ENCODE measurements at places on chromosomes 1 and 21.
A peak's percentile ranks its signal among the peaks of the same experiment; 100 is the strongest.

- DNase-seq = no peak
Observed at GRCh38 chr1:21068937-21069336, 107.8 kb downstream of the EIF4G3 start.

- DNase-seq = no peak
Observed at GRCh38 chr21:38619992-38620479, 121.8 kb upstream of the ERG start.

DNA sequence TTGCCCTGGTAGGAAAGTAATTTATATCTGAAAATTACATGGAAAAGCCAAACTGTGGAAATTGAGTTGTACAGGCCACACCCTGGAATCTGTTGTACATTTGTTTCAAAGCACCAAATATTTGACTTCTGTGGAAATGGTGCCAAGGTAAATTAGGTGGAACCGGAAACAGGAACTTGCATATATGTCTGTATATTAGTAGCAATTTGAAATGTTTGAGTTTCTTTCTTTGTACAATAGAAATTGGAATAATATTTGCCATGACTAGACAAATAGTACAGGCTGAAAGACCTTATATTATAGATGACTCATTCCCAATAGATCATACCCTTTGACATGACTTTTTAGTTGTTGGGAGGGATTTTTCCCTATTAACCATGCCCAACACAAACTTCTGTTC lies 10.5 kb upstream of the TAF1A start:
- no peak for DNase-seq

DNA sequence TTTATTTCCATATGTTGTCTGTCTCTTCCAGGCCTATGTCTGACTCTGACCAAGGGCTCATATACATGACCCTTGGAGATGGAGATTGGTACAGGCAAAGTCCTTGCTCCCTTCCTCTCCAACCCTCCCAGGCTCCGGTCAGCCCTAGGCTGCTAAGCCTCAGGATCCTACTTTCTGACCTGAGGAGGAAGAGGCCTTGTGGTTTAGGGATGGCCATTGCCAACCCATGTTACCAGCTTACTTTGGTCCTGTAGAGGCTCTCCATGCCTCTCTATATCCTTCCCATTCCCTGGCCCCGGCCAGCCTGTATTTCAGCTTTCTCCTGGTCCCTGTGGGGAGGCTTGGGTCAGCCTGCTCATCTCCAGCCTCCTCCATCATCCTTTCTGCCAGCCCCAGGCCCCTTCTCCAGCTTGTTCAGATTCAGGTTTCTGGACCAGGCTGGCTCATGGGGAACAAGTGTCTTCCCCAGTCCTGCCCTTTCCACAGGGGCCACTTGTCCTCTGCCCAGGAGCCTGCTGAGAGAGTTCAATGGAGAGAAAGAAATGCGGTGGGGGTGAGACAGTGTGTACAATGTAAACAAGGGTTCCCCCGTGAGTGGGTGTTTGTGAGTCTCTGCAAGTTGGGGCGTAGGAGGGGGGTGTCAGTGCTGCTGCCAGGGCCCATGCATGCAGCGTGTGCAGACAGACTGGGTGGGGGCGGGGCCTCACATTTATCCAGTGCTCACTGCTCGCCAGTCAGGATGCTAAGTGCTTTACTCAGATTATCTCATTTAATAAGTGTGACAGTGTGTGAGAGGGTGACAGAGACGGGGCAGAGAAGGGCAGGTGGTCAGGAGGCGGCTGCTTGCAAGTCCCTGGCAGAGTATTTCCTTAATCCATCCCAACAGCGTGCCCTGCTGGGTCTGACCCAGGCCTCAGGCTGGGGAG lies 31.3 kb upstream of the FOXO6 start:
- no peak for DNase-seq

DNA sequence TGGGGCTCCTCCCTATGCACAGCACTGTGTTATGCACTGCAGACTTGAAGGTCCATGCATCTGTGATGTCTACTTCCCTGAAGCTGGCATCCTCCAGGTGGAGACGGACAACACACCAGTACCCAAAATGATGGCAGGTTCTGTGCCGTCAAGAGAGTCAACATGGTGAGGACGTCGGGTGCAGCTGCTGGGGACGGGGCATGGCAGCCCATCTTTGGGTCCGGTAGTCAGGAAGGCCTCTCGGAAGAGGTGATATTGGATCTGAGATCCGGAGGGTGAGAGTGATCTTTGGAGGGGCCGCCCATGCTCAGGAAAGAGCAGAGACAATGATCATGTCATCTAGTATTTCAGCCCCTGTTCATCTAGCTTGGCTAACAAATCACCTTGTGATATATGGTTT lies 104.1 kb downstream of the RIPK4 start:
- DNase-seq = no peak

- DNase-seq = peak; percentile 21
Observed at GRCh38 chr1:94917251-94917650, 9.7 kb downstream of the CNN3 start.

- DNase-seq = no peak
Observed at GRCh38 chr1:187504779-187505178, 676.0 kb downstream of the PLA2G4A start.

GRCh38 chr1:203557390-203557789 lies 63.4 kb downstream of the OPTC start:
- DNase-seq = peak; percentile 86

- no peak for DNase-seq
Observed at GRCh38 chr1:161160671-161161145, 1.4 kb downstream of the USP21 start.

GRCh38 chr1:160546942-160547341 lies 23.9 kb upstream of the SLAMF6 start:
- no peak for DNase-seq

GRCh38 chr1:53697721-53698383 lies 41.1 kb downstream of the GLIS1 start:
- DNase-seq = peak; percentile 20

- DNase-seq = no peak
Observed at GRCh38 chr1:230584660-230585059, 57.6 kb upstream of the COG2 start.

DNA sequence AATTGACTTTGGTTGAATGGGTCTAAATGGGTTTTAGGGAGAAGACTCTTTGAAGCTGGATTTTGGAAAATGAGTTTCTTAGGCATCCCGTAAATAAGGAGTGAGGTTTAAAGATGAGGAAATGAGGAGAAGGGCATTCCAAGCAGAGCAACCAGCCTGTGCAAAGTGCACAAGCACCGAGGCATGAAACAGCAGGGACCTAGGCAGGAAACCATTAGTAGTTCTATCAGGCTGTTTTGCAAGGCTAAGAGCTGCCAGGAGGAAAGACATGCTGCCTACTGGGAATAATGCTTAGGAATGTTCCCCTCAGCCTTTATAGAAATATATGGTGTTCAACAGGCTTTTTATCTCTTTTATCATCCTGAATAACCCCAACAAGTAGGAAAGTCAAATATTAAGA lies 153.1 kb upstream of the FGGY start:
- DNase-seq = peak; percentile 52

DNA sequence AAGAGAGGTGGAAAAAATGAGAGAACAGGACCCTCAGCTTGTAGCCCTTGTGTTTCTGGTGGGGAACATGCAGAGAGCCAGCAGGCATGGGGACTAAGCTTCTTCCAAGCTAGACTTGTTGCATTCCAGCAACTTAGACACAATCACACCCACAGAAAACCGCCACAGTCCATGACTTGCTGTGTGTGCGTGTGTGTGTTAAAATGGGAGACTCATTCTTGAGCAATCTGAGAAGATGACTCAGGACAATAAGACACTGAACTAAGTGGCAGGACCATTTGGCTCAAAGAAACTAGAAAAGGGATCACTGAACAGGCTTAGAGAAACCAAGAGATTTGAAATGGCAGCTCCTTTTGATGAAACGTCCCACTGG lies 78.0 kb downstream of the HLX start:
- peak; percentile 95 for DNase-seq

GRCh38 chr1:175268720-175269119 lies 76.1 kb upstream of the KIAA0040 start:
- no peak for DNase-seq

DNA sequence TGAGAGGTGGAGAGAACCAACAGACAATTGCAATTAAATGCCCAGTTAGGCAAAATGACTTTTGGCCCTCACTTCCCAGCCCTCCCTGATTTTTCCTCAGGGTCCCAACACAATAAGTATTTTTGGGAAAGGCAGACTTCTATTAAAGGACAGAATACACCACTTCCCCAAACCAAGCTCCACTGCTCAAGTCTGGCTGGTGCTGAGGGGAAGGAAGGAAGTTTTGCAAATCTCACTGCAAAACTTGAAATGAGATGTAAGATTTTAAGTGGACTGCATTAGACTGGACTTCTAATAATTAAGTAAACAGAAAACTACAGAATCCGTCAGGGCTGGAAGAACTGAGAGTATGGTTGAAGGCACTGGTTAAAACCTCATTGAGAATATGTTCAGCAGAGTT lies 32.2 kb upstream of the CD1D start:
- DNase-seq = no peak

DNA sequence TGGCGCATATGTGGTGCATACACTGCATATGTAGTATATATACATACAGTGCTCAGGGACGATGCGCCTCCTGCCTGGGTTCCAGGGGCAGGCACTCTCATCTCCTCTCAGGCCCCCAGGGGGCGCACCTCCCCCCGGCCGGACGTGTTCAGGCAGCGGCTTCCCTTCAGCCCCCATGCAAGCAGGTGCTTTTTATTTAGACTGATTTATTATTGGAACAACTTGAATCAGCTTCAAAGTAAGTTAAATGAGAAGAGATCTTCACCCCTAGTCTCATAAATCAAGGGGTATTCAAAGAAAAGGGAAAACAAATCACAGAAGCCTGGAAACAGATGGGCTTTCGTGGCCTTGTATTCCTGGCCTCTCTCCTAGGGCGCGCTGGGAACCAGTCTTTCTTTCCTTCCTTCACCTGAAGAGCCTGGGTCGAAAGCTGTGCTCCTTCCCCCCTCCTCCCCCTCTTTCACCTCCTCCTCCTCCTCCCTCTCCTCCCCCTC lies 64.6 kb downstream of the UBIAD1 start:
- DNase-seq = peak; percentile 46

DNA sequence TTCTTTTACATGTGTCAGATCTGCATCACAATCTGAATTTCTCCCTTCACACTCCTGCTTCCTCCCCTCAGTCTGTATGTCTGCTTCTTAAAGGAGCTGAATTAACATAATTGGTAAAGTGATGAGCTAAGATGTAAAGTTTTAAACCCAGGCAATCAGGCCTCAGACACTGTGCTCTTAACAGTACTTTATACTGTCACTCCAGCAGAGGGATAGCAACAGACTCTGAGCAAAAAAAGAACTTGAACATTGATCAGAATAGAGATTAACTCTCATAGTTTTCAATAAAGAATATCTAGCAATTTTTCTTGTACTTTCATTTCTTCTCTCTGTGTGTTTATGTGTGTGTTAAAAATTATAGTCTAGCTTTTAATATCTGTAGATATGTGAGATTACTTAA lies 110.3 kb downstream of the DUSP10 start:
- DNase-seq = no peak

DNA sequence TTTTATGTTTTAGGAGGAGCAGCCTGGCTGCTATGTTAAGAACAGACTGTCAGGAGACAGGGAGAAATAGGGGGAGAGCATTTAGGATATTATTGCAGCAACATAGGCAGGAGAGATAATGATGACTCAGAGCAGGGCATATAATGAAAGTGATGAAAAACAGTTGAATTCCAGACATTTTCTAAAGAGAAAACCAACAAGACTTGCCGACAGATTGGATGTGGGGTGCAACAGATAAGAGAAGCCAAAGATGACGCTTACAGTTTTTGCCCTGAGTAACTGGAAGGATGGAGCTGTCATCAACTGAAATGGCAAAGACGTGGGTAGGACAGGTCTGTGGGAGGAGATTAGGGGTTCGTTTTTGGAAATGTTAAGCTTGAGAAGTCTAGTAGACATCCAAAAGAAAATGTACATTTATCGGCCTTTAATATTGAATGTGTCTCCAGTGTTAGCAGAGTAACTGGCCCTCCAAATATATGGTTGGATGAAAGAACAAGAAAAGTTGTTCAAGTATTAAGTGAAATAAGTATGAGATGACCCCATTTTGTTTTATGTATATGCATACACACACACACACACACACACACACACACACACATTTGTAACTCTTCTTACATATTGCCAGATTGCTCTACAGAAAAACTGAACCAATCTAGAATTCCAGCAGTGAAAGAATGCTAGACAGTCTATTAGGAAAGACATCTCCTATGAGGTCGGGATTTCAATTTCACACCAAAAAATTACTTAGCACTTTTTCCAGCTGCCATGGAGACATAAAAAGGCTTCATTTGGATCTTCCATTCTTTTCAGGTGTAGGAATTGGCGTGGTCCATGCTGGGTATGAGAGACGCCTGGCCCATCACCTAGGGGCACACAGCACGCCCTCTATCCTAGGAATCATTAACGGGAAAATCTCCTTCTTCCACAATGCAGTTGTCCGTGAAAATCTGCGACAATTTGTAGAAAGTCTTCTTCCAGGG lies 17.2 kb downstream of the DNAJC16 start:
- DNase-seq = no peak

- no peak for DNase-seq
Observed at GRCh38 chr1:47572731-47573430, 135.0 kb downstream of the FOXD2 start.

GRCh38 chr1:219397511-219397910 lies 215.4 kb downstream of the ZC3H11B start:
- no peak for DNase-seq

DNA sequence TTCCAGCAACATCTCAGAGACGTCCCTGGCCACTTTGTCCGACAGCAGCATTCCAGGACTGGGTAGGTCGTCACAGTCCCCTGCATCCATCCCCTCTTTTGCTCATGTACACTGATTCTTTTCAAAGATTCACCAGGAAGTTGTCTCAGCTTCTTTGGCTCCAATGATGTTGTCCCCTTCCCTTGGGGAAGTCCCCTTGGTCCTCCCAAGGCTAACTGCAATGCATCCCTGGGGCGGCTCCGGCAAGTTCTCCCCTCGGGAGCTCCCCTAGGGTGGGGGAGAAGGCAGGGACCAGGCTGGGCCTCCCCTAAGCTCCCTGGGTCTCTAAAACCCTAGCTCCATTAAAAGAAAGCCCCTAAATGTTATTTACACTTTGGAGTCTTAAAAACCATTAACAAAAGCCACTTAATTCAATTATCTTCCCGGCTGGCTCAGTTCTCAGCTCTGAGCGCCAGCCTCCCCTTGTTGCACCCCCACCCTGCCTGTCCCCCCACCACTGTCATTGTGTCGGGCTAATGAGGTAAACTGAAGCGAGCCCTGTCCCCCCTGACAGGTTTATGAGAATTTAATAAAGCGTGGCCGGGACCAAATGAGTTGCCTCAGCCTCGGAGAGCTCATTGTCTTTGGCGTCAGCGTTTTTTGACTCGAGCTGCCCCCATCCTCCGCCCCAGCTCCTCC lies 25.3 kb downstream of the KNCN start:
- DNase-seq = no peak

DNA sequence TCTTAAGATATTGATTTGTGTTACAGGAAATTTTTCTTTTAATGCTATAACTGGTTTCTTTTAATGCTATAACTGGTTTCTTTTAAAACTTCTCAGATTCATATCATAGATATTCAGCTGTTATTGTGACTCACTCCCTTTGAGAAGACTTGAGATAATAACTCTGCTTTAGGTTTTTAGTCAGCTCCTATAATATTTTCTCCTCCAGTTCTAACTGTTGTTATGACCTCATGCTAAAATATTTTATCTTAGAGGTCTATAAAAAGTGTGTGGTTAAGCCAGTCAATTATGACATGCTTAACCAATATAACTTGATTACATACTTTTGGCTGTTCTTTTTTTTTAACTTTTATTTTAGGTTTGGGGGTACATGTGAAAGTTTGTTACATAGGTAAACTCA lies 280.2 kb downstream of the PTGER3 start:
- DNase-seq = peak; percentile 79

Data from ELR (cell line).